Anterior cingulate cortex (tissue), 58 donors: ENCODE measurements at places on chromosomes 4 and X.

- DNase-seq: no peak
These were observed 115.4 kb upstream of the STK26 start for GRCh38 chrX:131907488-131908314.

GRCh38 chr4:101075536-101075935 lies 271.8 kb downstream of the PPP3CA start:
- DNase-seq: no peak

DNA sequence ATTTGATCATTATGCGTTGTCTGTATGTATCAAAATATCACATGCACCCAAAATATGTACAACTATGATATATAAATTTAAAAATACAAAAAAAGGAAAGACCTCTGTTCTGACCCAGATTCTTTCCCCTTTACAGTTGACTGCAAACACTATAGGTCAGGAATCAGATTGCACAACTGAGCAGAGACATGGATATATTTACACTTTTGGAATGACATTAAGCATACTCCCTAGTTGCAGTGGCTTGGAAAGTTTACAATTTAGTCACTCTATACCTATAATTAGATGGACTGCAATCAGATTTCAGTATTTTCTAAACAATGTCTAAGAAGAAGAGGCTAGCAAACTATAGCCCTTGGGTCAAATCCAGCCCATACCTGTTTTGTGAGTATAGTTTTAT lies 98.5 kb upstream of the INPP4B start:
- DNase-seq: no peak

- DNase-seq: no peak
These were observed 37.7 kb upstream of the FRAS1 start for GRCh38 chr4:78019414-78019813.

DNA sequence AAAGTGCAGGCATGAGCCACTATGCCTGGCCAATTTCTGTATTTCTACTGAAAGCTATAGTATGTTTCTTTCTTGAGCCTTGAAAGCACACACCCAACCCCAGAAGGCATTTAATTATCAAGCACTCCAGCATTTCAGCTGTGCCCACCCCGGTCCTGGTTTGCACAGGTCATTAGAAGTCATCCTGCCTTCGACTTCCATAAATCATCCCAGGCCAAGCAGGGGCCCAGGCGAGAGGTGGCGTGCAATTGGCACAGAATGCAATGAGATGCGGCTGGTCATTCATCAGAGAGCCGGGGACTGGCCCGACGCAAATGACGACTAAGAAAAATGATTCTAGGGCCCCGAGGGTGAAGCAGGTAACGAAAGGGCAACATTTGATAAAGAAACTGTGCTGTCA lies 24.8 kb upstream of the CRMP1 start:
- DNase-seq: no peak

DNA sequence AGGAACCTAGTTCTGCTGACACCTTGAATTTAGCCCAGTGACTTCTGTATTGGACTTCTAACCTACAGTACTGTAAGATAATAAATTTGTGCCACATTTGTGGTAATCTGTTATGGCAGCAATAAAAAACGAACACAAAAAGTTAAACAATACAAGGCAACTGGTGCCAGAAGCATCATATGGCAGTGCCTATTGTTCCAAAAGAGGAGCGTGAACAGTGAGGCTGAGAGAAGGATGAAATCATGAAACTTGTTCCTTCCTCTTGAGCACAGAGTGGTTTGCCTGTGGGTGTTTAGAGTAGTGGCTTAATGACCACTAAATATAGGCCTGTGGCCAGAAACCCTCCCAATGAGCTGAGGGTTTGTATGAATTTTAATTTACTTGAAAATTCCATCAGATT lies 69.7 kb upstream of the PGRMC2 start:
- no peak for DNase-seq

DNA sequence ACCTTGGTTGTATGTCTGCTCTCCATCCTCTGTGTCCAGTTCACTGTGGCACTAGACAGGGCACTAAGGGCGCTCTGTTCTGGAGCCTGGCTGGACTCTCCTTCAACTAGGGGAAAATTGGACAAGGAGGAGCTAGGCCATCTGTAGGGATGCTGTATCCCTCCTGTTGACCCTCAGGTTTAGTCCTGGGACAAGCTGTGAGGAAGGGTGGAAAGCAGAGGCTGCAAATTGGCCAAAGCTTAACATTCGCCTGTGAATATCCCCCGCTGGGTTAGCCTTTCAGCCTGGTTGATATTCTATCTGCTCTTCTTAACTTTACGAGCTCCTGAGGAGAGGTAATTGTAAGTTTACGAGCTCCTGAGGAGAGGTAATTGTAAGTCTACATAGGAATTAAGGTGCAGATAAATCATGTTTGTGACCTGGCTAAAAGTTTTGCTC lies 64.4 kb upstream of the ENPEP start:
- DNase-seq: no peak

DNA sequence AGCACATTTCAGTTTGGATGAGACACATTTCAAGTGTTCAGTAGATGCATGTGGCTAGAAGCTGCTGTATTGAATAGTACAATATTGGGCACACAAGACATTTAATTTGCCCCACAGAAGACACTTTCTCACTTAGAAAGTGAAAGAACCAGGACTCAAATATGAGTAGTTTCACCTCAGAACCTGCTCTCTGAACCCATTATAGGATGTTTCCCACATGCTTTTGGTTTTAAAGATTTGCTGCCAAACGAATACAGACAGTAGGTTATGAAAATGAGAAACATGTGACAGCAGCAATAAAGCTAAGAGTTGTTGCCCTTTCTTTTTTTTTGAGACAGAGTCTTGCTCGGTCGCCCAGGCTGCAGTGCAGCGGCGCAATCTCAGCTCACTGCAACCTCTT lies 32.3 kb downstream of the C4orf54 start:
- DNase-seq: no peak

GRCh38 chr4:10283761-10284160 lies 167.2 kb upstream of the WDR1 start:
- no peak for DNase-seq

- no peak for DNase-seq
These were observed 139.0 kb downstream of the TSPAN5 start for GRCh38 chr4:98519268-98519977.

DNA sequence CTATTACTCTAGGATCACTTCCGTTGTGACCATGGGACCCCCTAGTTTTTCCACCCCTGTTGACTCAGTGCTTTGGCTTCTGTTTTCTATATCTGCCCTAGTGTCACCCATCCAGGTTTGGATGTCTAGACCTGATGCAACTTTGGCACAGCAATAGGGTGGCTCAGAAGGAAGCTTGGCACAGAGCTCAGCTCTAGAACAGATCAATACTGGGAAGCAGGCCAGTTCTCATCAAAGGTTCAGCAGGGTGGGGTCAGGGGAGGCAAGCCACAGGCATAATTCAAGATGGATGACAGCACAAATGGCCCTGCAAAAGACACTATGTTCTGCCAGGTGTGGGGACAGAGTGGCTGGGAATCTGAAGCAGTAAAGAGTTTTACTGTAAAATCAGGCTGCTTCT lies 74.2 kb upstream of the EGFL6 start:
- DNase-seq: no peak

DNA sequence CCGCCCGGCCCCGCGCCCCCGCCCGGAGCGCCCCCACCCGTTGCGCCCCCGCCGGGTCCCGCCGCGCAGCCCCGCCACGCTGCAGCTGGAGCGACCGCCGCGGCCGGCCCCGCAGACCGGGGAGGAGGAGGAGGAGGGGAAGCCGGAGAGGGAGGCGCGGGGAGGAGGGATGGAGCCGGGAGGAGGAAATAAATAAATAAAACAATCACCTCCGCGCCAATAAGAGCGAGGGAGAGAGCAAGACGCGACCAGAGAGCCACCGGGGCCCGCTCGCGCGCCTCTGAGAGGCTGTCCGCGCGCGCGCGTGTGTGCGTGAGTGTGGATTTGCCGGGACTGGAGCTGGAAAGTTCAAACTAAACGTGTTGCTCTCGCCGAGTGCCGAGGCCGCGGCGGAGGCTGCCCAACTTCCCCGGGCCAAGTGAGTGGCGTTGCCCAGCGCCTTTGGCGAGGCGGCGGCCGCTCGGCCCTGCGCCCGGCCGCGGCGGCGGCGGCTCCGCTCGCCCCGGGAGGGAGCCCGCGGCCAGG lies 2184.4 kb upstream of the TENM3 start:
- peak; percentile 50 for DNase-seq

GRCh38 chr4:56360071-56360470 lies 27.2 kb downstream of the AASDH start:
- no peak for DNase-seq

GRCh38 chr4:93649828-93650227 lies 178.7 kb upstream of the ATOH1 start:
- DNase-seq: no peak

DNA sequence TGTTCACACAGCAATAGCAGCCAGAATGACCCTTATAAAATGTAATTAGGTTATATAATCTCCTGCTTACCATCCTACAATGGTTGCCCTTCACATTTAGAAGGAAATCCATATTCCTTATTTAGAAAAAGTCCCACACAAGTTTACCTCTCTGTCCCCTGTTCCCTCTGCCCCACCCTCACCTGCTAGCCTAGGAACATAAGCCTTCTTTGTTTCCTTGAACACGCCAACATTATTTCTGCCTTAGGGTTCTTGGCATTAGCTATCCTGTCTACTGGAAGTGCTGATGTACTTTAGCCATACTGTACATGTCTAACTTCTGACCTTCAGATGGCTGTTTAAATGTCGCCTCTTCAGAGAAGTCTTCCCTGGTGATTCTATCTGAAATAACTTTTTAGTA lies 28.4 kb upstream of the USP53 start:
- no peak for DNase-seq

DNA sequence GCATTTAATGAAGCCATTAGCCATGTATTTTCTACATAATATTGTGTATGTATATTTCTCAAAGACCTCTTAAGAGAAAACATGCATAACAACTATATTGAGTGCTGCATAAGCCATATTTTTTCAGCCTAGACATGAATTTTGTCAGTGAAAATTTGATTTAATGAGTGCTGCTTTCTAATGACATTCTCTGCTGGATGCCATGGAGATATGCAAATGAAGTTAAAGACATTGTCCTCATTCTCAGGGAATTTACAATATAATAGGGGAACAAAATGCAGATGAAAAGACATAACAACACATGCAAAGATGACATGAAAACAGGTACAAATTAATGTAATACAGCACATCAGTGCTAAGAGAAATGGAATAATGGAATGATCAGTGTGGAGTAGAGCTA lies 118.7 kb downstream of the ATOH1 start:
- no peak for DNase-seq

GRCh38 chr4:18973296-18973695 lies 951.7 kb upstream of the LCORL start:
- no peak for DNase-seq

DNA sequence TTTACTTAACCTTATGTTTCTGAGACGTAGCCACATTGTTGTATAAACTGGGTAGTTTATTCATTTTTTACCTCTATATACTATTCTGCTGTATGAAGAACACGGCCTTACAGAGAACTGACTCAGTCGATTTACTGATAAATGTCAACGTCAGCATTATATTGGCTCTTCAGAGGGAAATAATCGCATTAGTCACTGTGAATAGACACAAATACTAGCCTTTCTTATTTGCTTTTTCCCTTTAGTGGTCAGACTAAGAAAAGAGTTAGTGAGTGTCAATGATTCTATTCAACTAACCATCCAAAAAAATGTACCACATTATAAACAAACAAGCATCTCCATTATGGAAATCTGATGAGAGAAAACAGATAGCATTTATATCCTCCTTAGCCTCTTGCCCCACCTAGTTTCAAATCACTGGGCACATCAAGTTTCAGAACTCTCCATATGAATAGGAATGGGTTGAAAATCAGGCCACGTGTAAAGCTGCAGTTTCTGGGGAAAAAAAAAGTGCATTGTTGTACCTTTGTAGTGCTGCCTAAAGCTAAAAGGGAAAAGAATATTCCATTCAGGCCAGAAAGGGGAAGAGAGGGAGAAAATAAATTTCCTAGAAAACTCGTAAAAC lies 146.7 kb upstream of the VCX3A start:
- no peak for DNase-seq

GRCh38 chr4:157072002-157072401 lies 3.9 kb upstream of the GLRB start:
- DNase-seq: no peak

GRCh38 chr4:143721317-143721716 lies 20.8 kb upstream of the FREM3 start:
- DNase-seq: no peak

- no peak for DNase-seq
These were observed 62.7 kb downstream of the SH3RF1 start for GRCh38 chr4:169208090-169208455.

- no peak for DNase-seq
These were observed 274.6 kb downstream of the NAF1 start for GRCh38 chr4:162891788-162892707.

- DNase-seq: no peak
These were observed 8.5 kb downstream of the TIGD2 start for GRCh38 chr4:89119836-89120235.

DNA sequence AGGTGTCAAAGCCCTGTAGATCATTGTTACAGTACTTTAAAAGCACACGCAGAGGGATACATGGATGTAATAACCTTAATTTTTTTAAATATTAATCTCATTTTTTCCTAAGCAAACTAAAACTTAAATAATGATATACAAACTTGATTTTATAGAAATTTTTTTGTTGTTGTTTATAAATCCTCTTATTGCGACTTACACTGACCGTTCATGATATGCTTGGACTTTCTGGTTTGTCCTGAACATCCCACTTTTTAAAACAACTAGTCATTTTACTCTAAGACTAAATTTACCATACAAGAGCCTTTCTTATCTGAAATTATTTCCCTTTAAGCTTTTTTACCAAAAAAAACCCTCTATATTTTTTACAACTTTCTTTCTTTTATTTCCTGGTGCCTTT lies 2106.0 kb downstream of the PCDH7 start:
- DNase-seq: no peak

GRCh38 chr4:153555730-153556434 lies 89.7 kb downstream of the TMEM131L start:
- no peak for DNase-seq

- no peak for DNase-seq
These were observed 37.6 kb downstream of the CCNQ start for GRCh38 chrX:153561337-153561736.

GRCh38 chr4:39881789-39882188 lies 95.9 kb downstream of the PDS5A start:
- no peak for DNase-seq

DNA sequence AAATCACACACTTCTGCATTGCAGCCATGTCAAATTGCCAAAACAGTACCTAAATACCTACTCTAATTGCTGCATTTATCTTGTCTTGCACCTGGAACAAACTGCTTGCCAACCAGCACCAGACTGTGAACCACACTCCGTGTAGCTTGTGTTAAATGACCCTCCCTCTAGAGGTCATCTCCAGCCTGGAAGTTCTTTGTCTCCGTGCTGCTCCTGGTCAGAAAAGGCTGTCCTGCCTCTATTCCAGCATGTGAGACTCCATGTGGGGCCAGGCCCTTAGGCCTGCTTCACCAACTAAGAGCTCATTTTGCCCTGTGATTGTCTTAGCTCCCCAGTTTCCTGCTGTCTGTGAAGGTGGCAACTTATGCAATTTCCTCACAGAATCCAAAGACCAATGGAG lies 28.3 kb downstream of the CNGA2 start:
- DNase-seq: no peak
